ENCODE measurements at places on chromosomes 2 and 18. TPM values are rescaled to one million over a fixed set of nuclear protein-coding genes. Genes with fewer than 3 reads are reported as not detected.

The SNTG2 gene
- total RNA-seq = 3.6 TPM

The SP3 gene
- total RNA-seq = 77.4 TPM

The LINC00305 gene
- not detected for total RNA-seq

DNA sequence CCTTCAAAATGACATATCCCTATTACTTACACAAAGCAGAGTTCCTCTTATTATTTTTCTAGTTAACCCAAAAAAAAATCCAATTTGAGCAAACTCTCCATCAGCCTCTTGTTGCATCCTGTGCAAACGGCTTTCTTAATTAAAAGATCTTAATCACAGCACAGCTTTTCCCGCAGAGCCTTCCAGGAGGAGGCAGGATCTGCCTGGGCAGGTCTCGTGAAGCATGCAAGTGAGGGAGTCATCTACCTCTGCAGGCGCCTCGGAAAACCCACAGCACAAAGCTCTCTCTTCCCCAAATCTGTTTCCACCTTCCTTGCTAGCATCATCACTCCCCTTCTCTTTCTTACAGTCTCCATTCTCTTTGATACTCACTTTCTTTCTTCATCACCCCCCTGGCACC lies 100.4 kb downstream of the EN1 start:
- no peak for DNase-seq

DNA sequence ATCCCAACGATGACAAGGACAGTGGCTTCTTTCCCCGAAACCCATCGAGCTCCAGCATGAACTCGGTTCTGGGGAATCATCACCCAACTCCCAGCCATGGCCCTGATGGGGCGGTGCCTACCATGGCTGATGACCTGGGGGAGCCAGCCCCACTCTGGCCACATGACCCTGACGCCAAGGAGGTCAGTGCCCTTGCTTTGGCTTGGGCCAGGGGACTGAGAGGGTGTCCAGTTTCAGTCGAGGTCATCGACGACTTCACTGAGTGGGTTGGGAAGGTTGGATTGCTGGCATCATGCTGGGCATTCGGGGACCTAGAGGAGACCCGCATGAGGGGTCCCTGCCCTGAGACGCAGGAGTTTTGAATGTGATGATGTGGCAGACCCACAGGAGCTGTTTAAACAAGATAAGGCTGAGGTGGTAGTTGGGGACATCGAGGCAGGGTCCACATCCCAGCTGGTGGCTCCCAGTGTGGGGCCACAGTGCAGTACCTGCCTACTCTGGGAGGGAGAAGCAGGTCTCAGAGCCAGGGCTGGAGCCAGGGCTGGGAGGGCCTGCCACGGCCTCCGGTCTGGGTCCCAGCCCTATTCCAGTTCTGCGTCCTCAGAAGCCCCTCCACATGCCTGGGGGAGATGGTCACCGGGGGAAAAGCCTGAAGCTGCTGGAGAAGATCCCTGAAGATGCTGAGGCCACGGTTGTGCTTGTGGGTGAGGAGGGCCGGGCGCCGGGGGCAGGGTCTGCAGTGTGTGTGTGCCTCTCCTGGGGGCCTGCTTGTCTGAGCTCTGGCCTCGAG lies 6.0 kb downstream of the SLC4A3 start:
- DNase-seq = no peak
